SIG-M5 (cell line): ENCODE measurements at places on chromosomes 7 and 10.

- no peak for DNase-seq
These were observed 359.3 kb downstream of the PLXNA4 start for GRCh38 chr7:132216847-132217525.

- no peak for DNase-seq
These were observed 33.9 kb downstream of the MALSU1 start for GRCh38 chr7:23332910-23333612.

DNA sequence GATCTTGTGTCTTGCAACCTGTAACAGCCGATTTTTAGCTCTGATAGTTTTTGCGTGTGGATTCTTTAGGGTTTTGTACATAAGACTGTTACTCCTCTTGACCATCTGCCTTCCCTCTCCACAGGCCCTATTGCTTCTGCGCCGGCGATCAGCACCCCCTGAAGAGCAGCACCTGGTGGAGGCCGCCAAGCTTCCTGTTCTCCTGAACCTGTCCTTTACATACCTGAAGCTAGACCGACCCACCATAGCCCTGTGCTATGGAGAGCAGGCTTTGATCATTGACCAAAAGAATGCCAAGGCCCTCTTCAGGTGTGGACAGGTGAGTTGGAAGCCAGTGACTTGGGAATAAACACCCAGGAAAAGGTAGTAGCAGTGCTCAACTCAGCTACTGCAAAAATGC, 12.6 kb downstream of the FKBP6 start:
- DNase-seq = no peak

GRCh38 chr7:31192986-31193385, 140.9 kb downstream of the ADCYAP1R1 start:
- no peak for DNase-seq

DNA sequence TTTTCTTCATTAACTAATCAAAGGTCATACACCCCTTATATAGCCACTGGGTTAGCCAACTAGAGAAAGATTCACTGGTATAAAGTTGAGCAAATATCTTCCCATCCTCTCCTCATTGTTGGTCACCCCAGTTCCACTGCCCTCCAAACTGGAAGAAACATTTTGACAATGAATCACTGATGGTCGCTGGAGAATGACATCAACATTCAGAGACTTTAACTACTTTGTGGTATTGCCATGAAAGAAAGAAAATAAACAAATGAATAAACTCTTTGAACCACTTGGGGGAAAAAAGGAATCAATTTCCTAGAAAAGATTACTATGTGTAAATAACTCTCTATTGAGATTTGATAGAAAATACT, 23.4 kb downstream of the HYCC1 start:
- DNase-seq = no peak

- DNase-seq = no peak
These were observed 5.7 kb downstream of the STK17A start for GRCh38 chr7:43588477-43589132.

- no peak for DNase-seq
These were observed 39.1 kb downstream of the CDK6 start for GRCh38 chr7:92797284-92797683.

GRCh38 chr7:81956520-81956919, 186.7 kb upstream of the HGF start:
- no peak for DNase-seq

- DNase-seq = no peak
These were observed 132.6 kb upstream of the NAMPT start for GRCh38 chr7:106417273-106417902.

DNA sequence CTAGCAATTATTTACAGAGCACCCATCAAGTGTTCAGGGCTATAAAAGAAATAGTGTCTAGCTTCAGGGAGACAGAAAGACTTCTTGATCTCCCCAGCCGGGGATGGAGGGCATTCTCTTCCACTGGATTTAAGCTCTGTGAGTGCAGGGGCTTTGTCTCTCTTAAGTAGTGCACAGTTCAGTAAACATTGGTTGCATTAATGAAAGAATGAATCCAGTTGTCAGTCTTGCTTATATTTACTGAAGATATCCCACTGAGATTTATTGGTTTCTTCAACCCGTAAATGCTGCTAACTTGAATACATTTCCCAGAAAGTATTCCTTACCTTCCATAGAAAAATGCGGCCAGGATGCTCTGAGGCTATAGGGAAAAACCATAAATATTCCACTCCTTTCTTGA, 41.9 kb downstream of the AUTS2 start:
- no peak for DNase-seq

DNA sequence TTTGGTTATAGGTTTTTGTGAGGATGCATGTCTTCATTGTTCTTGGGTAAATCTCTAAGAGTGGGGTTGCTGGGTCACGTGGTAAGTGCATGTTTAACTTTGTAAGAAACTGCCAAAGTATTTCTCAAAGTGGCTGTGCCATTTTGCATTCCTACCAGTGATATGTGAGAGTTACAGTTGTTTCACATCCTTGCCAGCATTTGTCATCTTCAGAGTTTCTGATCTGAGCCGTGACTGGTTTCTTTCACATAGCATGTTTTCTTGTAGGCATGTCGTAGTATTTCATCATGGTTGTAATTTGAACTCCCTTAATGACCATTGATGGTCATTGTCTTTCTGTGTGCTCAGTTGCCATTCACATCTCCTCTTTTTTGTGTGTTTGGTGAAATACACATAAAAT, 286.0 kb downstream of the RNLS start:
- no peak for DNase-seq

GRCh38 chr7:129502708-129503685, 666 bp downstream of the SMKR1 start:
- no peak for DNase-seq

DNA sequence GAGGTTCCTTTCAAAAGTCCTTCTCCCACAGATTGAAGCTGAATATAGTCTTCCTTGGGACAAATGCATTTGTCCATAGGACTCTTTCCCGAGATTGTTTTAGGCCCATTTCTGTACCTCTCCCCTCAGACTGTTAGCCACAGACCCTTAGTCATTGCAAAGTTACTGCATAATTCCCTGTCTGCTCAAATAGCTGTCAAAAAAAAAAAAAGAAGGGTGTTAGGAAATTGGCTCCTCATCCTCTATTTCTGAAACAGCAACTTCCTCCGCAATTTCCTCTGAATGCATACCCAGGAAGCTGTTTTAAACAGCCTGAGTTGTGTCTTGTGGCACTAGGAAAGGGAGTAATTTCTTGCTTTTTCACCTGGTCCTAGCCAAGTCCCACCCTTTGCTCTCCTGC, 5.4 kb downstream of the LRRC4 start:
- DNase-seq = no peak

GRCh38 chr10:80718024-80718423, 180.3 kb downstream of the SH2D4B start:
- DNase-seq = no peak

DNA sequence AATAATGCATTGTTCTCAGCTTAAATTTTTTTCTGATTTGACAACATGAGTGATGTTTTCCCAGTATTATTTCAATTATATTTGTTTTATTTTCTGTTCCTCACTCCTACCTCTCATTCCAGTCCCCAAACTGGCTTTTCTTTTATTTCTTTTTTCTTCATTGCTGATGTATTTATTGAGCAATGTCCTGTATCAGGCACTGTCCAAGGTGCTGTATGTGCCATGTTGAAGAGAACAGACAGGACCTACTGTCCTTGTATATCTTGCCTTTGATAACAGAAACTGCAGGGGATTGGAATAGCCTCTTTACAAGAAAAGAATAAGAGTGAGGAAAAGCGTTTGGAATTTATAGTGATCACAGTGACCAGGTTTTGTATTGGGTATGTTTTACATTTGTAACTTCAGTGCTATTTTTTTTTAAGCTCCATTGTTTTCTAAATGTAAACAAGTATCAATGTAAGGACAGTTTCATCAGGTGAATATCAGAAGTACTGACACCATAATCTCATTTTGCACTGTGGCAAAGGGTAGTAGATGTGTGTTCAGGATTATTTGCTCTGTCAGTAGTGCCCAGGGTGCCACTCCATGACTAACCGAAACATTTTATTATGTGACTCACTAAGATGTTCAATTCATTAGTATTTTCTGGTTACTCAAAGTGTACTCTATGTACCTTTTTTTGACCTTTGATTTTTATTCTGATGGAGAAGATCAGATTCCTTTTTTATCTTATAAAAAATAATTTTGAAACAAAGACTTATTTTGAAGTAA, 15.6 kb upstream of the CLDN12 start:
- no peak for DNase-seq

- no peak for DNase-seq
These were observed 101.9 kb upstream of the ARHGAP21 start for GRCh38 chr10:24825551-24825950.

DNA sequence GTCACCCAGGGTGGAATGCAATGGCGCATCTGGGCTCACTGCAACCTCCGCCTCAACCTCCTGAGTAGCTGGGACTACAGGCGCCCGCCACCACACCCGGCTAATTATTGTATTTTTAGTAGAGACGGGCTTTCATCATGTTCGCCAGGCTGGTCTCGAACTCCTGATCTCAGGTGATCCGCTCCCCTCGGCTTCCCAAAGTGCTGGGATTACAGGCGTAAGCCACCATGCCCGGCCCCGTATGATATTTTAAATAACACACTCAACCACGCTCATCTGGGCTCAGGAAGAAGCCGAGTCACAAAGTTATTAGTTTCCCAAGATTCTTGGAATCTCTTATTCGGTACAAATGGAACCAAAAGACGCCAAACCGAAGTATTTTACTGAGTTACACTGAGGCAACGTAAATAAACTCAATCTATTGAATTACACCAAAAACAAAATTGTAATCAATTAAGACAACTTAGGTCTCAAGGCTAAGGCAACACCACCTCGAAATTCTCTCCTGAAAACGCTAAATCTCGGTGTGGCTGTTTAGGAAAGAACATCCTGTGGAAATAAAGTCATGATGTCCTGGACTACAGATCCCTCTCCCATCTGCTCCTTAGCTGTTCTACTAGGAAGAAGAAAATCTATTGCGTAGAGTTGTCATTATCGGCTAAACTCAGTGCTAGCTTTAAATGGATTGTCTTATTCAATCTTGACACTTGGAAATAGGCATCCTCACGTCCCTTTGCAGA, 910 bp downstream of the ARHGAP19 start:
- DNase-seq = no peak

DNA sequence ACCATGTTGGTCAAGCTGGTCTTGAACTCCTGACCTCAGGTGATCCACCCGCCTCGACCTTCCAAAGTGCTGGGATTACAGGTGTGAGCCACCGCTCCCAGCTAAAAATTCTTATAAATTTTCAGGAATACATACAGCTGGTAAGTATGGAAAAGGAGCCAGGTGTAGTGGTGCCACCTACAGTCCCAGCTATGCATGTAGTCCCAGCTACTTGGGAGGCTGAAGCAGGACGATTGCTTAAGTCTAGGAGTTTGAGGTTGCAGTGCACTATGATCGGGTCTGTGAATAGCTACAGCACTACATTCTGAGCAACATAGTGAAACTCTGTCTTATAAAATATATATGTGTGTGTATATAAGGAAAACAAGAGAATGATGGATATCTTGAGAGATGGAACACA, 19.0 kb downstream of the LDB1 start:
- DNase-seq = no peak

- no peak for DNase-seq
These were observed 157.0 kb downstream of the TPST1 start for GRCh38 chr7:66362136-66362535.

- DNase-seq = no peak
These were observed 16.5 kb downstream of the MAT1A start for GRCh38 chr10:80272793-80273522.

- DNase-seq = no peak
These were observed 152.4 kb upstream of the CELF2 start for GRCh38 chr10:10865303-10865702.

GRCh38 chr10:1829712-1830111, 92.4 kb upstream of the ADARB2 start:
- DNase-seq = no peak

- no peak for DNase-seq
These were observed 65.4 kb upstream of the TNS3 start for GRCh38 chr7:47647181-47647917.

DNA sequence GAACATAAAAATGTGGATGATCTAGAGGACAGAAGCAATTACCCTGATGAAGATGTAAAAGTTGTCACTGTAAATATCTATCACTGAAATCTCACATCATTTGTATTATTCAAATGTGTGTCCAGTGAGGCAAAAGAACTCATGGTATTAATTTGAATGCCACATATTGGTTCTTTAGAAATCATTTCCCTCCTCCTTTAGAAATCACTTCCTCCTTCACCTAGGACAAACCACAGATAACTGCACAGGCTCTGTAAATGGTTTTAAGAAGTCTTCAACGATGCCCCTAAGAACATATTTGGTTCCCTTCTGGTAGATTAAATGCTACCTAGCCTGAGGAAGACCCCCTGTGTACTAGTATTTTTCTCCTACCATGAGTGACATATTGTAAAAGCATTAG, 33.1 kb upstream of the ZNF518A start:
- DNase-seq = no peak

DNA sequence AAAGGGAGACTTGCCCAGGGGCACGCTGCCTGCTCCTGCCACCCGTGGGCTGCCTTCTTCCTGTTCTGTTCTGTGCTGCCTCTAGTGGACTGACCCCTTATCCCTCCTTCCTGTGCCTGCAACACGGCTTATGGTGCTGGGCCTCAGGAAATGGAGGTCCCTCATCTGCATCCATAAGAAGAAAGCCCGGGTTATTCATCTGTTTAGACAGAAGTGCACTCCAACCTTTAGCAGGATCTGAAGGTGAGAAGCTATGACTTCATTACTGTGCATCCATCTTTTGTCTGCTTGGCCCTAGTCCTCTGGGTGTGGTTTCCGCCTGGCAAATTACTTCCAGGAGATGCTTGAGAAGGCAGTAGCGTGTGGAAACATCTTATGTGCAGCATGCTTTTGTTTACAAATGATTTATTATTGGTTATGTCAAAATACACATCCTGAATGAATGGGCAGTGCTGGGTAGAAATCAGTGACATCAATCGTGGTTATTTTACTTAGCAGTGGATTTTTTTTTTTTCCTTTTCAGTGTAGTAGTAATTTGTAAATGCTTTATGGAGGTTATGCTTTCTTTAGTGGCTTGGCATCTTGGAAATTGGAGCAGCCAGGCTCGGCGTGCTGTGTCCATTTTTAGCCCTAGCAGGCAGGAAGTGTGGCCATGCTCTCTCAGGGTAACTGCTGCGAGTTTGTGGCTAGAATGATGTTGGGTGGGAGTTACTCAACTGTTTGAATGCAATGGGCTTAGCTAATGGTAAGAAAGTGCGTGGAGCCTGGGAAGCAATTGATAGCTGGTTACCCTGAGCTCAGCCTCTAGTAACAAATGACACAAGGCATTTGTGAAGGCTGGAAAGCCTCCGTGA, 12.7 kb downstream of the PTPRE start:
- no peak for DNase-seq

DNA sequence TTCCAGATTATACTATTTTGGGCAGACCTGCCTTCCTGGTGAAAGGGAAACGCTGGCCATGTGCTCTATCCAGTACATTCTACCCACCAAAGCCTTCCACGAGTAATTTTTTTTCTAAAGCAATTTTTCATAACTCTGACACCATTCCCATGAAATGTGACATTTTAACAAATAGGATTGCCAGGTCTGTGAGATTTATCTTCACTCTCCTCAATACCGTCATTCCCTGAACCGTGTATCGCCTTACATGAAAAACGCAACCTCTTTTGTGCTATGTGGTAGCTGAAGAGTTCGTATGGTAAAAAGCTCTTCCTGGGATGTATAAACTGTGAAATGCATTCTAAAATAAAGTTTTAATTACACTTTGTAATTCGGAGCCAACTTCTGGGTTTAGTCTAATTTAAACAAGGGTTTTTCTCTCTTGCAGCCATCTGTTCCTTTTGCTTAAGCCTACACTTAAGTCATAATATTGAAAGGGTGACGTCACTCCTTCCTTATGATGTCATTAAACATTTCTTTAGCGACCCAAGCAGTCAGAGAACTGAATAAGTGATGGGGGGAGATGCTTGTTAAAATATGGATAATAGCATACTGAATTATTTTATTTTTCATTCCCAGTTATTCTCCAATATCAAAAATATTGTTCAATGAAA, 27.7 kb downstream of the C1QL3 start:
- DNase-seq = no peak
